ENCODE measurements at places on chromosomes 11 and 22.

GRCh38 chr22:43996981-43997265 lies 27.2 kb upstream of the PARVB start:
- no peak for DNase-seq

DNA sequence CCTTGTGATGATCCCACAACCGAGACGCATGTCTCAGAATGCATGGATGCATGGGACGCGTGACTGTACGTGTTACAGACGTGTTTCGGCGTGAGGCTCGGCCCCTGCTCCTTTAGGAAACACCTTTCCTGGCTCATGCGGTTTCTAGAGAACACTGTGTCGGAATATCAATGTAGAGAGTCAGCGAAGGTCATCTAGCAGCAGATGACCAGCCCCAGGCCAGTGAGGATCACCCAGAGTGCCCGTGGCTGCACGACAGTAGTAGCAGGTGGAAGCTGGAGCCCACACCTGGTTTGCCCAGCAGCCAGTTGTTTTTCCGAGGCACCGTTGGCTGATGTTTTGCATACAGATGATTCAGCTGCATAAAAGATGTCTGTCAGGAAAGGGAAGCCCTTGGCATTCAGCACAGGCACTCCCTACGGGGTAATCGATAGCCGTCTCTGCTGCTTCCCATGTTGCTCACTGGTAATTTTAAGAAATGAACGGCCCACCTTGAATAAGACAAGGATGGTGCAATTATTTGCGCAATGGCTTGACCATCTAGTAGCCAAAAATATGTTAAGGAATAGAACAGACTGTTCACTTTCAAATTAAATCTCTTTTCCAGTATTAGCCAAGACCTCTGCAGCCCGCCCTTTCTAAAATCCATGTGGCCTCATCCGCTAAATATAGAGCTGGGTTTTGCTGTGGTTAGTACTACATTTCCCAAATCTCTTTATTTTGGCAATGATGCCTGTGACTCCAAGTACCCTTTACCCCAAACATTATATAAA lies 1.1 kb upstream of the CLTCL1 start:
- no peak for DNase-seq

- DNase-seq, result no peak
Measured at GRCh38 chr11:1422481-1422880, 32.7 kb downstream of the BRSK2 start.

- no peak for DNase-seq
Measured at GRCh38 chr22:30365891-30366290, 9.1 kb downstream of the CCDC157 start.

DNA sequence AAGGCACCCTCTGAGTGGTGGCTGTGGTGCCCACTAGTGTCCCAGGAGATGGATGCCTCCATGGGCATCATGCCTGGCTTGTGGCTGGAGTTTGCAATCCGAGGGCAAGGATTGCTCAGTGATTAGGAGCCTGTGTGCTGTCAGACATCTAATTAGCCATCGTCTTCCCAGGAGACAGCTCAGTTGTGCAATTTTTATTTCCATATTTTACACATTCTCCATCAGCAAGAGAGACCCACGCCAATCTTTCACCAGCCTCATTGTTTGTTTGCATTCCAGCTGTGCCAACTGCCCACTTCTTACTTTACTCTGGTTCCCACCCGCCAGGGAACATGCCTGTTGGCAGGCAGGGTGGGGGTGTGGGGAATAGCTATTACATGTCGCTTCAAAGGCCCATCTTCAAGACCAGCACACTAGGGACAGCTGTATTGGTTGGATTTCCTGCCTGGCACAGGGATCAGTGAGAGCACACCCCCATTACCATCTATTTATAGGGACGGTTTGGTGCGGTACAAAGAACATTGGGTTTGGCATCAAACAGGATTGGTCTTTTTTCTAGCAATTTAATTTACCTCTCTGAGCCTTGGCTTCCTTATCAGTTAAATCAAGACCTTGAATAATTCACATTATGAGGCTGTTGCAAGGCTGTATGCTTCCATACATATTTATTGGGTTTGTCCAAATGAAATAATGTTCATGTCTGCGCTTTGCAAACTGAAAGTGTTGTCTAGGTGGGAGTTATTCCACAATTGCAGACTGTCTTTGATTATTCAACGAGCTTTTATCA lies 80.7 kb upstream of the NAV2 start:
- no peak for DNase-seq

DNA sequence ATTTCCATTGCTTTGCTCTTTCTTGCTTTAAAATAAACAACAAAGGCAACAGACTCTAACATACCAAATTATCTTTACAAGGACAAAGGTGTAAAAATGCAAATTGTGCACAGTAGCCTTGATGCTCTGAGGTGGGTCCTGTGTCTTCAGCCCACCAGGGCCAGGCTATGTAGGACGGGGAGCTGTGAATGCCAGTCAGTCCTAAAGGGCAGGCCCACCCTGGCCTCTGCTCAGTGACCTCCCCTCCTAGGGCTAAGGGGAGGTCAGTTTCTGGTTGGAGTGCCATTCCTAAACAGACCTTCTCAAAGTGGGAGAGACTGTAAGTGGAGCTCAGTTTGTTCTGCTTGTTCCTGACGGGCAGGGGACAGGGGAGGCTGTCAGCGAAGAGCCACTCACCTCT lies 78.0 kb upstream of the SUSD2 start:
- DNase-seq, result no peak

DNA sequence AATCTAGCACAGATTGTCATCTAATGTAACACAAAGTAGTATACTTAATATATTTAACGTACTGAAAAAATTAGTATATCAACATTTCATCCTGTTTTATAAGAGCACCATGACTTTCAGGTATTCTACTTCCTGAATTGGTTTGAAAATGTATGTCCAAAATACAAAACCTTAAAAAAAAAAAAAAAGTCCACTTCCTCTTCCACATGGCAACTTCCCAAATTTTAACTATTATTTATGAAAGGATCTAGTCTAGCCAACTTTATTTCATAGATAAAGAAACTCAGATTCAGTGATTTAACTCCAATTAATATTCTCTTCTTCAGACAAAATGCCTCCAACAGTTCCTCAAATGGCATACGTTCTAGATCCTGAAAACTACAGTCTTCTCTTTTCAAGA lies 44.0 kb downstream of the PIK3C2A start:
- DNase-seq, result no peak

DNA sequence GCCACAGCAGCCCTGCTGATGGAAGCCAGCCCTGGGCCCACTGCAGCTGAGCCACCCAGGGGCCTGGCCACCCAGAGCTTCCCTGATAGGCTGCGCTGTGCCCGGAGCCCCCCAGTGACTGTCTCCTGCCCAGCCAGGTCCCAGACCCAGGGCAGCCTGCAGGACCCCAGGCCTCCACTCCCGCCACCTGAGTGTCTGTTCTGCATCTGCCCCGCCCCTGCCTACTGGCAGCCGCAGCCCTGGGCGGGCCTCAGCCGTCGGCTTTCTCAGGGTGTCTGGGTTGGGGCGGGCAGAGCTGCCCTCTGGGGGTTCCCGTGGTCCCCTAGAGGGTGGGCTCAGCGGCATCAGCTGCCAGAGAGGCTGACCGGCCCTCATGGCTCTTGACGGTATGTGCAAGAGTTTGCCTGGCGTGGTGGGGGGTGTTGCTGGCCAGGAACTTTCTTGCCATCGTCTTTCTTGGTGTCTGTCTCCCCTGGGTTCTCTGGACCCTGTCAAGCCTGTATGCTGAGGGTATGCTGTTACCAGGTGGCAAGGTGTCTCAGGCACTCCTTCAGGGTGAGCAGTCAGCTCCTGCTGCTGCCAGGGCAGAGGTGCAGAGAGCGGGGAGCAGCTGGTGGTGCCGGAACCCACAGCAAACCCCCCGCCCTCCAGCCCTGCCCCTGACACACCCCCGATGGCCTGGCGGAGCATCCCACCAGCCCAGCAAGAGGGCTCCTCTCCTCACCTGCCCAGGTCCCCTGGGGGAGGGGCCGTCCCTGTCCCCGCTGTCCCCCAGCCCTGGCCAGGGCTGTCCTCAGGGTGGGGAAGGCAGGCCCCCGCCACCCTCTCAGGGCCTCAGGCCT lies 12.2 kb upstream of the PIM3 start:
- no peak for DNase-seq

- DNase-seq, result peak; percentile 68
Measured at GRCh38 chr11:83819931-83820549, 533.9 kb upstream of the CCDC90B start.

DNA sequence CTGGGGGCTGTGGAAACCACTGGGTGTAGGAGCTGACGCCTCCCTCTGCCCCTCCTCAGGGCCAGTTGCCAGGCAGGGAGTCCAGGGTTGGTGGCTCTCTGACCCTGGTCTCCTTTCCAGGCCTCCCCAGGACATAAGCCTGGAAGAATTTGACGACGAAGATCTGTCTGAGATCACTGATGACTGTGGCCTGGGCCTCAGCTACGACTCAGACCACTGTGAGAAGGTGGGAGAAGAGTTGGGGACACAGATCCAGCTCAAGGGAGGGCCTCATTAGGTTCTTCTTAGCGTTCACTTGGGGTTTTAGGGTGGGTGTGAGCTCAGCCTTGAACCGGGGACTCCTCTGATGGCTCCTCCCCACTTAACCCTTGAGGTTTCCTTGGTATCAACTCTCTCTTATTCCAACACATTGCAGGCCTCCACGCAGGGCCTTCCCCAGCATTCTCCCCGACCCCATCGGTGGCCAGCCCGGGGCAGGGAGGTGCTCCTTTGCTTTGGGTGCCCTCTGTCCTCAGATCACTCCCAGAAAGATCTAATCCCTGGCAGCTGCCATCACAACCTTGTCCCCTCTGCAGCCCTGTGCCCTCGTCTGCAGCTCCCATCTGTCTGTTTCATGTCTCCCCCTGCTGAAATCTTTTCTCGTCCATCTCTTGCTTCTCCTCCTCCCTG lies 1.2 kb downstream of the MAPK8IP2 start:
- DNase-seq, result no peak

DNA sequence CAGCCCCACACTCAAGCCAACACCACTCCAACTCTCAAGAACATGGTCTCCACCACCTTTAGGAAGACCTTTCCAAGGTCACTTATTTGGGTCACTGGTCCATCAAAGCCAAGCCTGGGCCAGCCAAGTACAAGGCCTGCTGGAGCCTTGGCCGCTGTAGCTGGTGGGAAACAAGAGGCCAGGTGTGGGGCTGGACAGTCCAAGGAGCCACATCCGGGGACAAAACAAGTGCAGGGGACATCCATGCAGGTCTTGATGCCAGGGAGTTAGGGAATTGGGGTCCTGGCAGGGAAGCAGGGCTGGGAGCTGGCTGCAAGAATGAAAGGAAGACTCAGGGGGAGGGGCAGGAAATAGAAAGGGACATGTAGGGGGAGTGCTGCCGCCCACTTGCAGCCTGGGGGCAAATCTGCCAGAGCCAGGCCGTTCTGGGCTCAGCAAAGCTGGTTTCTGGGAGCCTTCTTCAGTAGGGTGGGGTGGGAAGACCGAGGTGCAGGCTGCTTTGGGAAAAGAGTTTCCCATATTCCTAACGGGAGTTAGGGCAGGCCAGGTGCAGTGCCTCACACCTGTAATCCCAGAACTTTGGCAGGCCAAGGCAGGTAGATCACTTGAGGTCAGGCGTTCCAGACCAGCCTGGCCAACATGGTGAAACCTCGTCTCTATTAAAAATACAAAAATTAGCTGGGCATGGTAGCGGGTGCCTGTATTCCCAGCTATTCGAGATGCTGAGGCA lies 69.5 kb upstream of the ATXN10 start:
- DNase-seq, result no peak

GRCh38 chr11:96098511-96099241 lies 174.8 kb upstream of the MTMR2 start:
- DNase-seq, result peak; percentile 81

GRCh38 chr11:111629499-111629898 lies 27.2 kb downstream of the SIK2 start:
- no peak for DNase-seq

GRCh38 chr11:73235236-73235786 lies 17.2 kb downstream of the P2RY2 start:
- peak; percentile 24 for DNase-seq

DNA sequence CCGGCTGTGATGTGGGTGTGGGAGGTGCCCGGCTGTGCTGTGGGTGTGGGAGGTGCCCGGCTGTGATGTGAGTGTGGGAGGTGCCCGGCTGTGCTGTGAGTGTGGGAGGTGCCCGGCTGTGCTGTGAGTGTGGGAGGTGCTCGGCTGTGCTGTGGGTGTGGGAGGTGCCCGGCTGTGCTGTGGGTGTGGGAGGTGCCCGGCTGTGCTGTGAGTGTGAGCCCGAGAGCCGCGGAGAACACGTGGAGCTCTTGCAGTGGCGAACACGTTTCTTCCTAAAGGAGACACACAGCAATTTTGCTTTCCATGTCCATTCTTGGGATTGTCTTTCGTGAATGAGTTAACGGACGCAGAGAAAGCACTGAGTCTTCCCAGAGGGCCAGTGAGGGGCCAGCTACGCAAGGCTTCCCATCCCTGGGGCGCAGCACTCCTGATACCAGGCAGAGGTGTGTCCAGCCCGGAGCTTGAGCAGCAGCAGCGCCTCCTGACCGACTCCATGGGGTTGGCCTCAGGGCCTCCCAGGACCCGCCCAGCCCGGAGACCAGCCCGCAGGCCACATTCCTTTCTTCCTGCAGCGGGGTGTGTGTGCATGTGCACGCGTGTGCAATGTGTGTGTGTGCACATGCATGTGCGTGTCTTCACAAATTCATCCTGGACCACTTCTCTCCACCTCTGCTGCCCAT lies 245.0 kb upstream of the B3GAT1 start:
- DNase-seq, result no peak

- DNase-seq, result no peak
Measured at GRCh38 chr11:125408311-125408711, 87.8 kb downstream of the FEZ1 start.

DNA sequence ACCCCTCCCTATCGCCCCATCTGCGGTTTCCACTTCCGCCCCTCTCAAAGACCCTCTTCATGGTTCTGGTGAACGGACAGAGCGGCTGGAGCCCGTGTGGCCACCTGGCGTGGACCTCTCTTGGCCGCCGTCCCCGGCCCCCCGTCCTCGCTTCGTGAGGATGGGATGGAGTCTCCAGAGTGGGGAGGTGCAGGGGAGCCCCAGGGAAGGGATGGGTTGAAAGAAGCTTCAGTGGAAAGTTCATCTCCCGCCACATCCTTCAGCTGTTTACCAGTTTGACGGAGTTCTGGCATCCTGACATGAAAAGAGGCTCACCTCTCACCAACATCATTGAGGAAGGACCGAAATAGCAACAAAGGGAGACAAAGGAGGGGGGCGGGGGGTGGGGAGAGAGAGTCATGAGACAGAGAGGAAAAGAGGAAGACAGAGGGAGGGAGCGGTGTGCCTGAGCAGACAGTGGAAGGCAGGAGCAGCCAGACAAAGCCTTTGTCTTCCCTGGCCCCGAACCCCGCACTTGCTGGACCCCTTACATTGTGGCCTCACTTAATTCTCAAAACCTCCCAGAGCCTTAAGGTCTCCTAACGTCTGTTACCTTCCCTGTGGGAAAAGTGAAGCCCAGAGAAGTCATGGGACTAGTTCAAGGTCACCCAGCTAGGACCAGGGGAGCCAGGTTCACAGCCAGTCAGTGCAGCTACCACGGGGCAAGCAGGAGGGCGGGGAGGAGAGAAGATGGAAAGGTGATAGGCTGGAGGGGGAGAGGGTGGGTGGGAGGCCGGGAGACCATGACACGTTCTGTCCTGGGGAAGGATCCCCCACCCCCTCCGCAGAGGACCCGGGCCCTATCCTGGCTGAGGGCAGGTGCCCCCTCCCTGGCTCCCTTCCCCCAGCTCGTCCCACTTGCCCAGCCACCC lies 54.9 kb downstream of the CD6 start:
- DNase-seq, result no peak

Measured in mesenchymal stem cell (in vitro differentiated cells and primary cell).